ENCODE measurements at places on chromosomes 4 and X.

GRCh38 chrX:132532097-132532496 lies 43.3 kb upstream of the MBNL3 start:
- no peak for DNase-seq

- no peak for DNase-seq
Observed at GRCh38 chr4:65502131-65502701, 168.1 kb downstream of the EPHA5 start.

DNA sequence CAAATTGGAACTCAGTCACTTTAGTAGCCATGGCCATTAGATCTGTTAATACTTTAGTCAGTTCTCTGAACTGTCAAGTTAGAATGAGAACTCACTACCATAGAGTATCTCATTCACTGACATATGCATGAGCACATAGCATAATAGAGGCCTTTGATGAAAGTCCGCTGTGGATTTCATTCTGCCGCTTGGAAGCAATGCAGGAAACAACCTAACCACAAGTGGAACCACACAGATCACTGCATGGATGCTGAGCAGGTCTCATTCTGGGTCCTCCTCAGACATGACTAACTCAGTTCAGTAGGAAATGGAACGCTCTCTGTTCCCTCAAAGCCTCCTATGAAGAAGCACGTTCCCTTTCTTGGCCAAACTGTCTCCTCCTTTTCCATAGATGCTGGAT lies 1624.8 kb upstream of the TENM3 start:
- DNase-seq: no peak

DNA sequence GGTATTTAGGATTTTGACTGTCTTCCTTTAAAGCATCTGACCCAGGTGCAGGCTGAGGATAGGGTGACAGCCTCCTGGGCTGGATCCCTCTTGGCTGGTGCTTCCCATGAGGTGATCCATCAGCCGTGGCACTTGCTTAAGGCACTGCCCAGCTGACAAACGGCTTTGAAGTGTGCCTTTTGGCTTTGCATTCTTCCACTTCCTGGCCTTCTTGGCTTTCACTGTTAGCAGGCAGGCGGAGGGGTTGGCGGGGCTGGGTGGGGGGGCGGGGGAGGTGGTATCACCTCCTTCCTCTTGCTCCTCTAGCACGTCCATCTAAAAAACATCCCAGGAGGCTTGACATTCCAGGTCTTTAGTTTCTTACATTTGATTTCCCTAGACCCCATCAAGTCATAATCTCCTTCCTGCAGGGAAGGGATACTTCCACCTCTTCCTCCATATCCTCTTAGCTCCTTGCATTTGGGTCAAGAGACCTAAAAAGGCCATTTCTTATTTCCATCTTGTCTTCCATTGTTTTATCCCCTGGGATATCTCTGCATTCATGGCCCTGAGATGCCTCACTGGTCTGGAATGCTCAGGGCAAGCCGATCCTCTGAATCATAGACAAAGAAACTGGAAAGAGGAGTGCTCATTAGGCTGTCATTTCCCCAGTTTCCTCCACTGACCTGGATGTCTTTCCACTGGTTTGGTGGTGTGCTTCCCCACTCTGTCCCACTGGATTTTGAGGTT lies 11.3 kb upstream of the APLN start:
- no peak for DNase-seq

DNA sequence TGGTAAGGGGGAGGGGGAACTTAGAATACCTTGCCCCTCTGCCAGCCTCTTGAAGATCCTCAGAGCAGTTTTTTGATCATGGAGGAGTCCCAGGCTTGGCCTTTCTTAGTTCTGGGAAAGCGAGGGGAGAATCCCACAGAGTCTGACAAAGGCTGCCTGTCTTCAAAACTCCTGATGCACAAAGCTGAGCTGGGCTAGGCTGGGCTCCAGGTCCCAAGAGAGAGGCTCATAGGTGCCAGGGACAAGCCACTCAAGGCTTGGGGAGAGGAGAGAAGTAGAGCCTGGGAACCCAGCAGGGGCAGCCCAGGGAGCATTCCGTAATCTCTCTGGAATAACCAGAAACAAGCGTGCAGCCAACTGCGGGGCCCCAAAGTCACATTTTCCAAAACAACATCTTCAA lies 37.0 kb upstream of the MTM1 start:
- DNase-seq: no peak

- no peak for DNase-seq
Observed at GRCh38 chr4:38163216-38164006, 203.2 kb downstream of the PTTG2 start.

GRCh38 chrX:132270699-132271098 lies 51.5 kb upstream of the RAP2C start:
- DNase-seq: no peak

DNA sequence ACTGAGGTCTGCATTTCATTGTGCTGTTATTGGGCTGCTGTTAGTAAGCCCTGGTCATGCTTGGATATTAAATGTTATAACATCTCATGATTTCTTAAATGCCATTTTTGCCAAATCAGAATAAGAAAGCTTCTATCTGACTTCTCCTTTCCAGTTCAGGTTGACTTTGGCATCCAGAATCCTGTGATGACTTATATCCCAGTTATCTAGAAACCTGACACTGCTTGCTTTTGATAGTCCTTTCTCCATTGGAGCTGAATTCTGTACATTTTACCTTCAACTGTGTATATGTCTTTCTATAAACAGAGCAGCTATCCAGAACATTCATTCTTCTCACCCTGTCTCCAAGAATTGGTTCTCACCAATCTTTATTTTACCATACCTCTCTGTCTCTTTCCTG lies 257.7 kb upstream of the GNPDA2 start:
- no peak for DNase-seq

GRCh38 chrX:11257290-11257689 lies 35.9 kb upstream of the AMELX start:
- no peak for DNase-seq

DNA sequence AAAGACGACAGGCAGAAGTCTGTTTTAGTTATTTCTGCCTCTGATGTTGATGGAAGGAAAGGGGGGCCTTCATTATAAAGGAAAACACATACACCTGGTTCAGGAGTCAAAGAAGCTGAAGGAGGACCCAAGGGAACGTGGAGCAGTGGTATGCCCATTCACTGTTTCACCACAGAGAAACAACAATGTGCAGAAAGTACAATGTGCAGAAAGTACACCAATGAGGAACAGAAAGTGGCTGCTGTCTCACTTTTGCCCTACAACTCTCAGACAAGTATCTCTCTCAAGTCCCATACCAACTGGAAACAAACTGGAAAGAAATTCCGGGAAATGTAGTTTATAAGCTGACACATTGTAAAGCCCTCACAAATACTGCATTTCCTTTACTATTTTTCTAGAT lies 564.5 kb downstream of the TRAM1L1 start:
- DNase-seq: no peak

- no peak for DNase-seq
Observed at GRCh38 chr4:54879576-54879975, 221.8 kb downstream of the KIT start.

DNA sequence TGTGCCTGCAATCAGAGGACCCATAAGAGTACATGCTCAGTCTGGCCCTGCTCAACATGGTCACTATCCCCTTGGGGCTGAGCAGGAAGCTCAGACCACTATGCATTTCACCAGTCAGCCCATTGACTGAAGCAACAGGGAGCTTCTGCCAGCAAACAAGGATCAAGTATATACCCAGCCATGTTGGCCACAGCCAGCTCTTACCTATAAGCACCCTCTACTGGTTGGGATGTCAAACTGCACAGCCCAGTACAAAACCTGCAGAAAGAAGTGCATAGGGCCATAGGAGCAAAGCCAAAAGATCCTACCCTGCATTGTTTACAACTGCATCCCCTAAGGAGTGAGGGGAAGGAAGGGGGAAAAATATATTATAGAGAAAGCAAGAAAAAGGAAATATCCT lies 214.4 kb upstream of the CPEB2 start:
- no peak for DNase-seq

DNA sequence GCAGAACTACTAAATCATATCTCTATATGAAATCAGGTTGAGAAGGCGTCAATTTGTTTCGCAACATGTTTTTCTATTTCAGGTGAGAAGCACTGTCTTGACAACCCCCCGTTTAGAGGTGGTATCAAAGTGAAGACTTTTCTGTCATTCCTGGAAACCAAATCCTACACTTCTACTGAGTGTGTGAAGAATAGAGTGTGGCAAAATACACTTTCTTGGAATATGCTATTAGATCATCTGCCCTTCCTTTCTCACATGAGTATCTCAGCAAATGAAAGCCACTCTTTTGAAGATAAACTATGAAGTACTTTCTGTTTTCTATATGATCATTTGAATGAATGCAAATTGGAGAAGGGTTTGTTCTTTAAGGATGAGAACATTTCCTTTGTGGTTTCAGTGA lies 174.0 kb upstream of the FMR1 start:
- DNase-seq: no peak

GRCh38 chr4:100945789-100946188 lies 401.5 kb downstream of the PPP3CA start:
- no peak for DNase-seq

- DNase-seq: no peak
Observed at GRCh38 chr4:111957116-111957515, 188.1 kb upstream of the FAM241A start.

DNA sequence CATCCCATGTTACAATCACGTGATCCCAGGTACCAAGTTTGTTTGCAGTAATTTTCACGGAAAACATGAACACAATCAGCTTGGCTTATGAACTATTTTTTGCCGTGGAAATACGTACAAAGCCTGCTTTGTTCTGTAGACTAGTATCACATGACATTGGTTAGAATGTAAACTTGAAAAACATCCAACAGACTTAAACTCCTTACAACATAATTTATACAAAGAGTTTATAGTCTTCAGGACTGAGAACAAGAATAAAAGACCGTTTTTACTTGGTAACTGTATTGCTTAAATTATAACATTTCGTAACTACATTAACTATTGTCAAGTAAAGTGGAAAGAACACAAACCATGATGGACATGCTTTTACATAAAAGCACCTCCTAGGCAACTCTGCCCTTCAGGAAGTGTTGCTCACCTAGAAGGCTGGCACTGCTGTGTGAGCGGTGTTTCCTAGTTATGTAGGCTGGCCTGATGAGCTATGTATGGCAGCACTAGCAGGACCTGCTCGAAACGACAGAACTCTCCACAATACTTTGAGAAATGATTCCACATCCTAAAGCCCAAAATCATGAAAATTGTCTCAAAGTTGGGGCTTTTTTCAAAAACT lies 41.8 kb upstream of the WDR1 start:
- DNase-seq: no peak

GRCh38 chr4:145176641-145177432 lies 3.6 kb downstream of the OTUD4 start:
- no peak for DNase-seq

DNA sequence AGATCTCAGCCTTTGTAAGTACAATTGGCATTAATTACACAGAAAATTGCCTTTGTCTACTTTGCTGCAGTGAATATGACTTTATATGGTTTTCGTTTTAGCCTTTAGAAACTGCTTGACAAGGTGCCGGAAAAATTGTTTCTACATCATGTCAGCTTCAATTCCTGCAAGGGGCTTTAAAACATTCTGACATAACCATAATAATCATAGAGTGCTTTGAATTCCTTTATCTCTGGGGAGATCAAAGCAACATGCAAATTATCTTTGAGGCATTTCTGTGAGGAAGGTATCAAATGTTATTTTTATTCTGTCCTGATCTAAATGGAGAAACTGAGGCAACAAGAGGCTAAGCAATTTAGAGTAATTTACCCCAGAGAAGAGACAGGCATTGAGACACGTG lies 57.8 kb downstream of the MMRN1 start:
- DNase-seq: no peak

GRCh38 chr4:142404191-142404611 lies 441.9 kb downstream of the INPP4B start:
- DNase-seq: no peak

DNA sequence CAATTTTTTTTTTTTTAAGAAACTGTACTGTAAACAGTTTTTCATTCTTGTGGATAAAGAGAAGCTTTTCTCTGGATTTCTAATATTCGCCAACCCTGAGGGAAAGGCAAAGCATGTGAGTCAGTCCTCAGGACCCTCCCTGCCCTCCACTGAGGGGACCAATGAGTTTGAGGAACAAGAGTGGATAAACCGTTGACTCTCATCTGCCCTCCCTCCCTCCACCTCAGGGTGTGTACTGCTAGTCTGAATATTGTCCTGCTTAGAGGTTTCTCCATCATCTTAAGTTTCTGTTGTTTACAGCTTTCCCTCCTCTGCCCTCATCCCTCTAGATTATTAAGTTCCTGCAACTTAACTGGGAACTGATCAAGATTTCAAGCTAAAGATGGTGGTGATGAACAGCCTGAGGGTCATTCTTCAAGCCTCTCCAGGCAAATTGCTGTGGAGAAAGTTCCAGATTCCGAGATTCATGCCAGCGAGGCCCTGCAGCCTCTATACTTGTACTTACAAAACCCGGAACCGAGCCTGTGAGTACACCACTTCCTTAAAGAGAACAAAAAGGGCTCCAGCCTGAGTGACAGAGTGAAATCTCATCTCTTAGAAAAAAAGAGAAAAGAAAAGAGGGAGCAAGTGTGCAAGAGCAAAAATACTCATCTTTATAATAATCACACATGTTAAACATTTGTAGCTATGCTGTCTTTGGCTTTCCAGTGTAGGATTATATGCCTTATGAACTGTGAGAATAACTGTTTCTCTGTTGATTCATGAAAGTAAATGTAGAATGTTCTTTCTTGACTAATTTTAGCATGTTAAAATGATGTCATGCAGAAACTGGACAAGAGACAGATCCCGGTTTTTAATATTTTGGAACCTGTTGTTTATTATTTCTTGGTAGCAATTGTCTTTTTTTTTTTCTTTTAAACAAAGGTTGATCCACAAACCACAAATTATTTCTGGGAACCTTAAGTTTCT lies 11.9 kb downstream of the CA5B start:
- DNase-seq: no peak

DNA sequence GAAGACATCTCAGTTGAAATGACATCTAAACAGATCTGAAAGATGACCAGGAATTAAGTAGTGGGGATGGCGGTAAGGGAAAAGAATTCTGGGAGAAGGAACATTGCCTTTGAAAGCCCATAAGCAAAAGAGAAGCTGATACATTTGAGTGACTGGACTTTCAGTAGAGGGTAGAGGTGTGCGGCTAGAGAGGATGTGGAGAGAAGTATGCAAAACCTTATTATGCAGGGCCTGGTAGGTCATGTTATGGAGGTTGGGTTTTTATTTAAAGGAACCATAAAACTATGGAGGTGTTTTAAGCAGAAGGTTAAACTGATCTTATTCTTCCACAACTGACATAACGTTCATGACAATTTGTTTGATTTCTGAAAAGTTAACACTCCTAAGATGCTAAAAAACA lies 36.3 kb downstream of the RPS6KA3 start:
- DNase-seq: no peak

- DNase-seq: no peak
Observed at GRCh38 chr4:10079256-10079655, 37.3 kb downstream of the WDR1 start.

DNA sequence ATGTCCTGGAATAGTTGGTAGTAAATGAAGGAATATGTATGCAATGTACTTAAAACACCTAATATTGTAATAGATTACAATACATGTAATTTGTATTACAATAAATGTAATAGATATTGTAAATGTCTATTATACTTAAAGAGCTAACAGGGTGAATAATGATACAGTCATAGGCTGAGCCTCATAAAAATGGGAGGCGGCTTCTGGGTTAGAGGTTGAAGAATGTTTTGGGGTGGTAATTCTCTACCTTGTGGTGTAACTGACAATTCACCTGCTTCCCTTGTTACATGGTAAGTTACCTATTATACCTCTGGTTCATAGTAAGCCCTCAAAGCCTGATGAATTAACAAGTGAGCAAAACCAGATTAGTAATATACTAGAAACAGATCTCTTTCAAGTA lies 26.0 kb downstream of the ATP8A1 start:
- DNase-seq: no peak

- no peak for DNase-seq
Observed at GRCh38 chr4:159946983-159947615, 844.2 kb downstream of the RAPGEF2 start.

All from stimulated activated CD4-positive, alpha-beta T cell treated with anti-CD3 and anti-CD28 coated beads, Interleukin-1b, Interleukin-23, amount 100 ng/mL, for 1 hour (primary cell).